NCI-H1048 (cell line): ENCODE measurements at places on chromosomes 11 and 22.

DNA sequence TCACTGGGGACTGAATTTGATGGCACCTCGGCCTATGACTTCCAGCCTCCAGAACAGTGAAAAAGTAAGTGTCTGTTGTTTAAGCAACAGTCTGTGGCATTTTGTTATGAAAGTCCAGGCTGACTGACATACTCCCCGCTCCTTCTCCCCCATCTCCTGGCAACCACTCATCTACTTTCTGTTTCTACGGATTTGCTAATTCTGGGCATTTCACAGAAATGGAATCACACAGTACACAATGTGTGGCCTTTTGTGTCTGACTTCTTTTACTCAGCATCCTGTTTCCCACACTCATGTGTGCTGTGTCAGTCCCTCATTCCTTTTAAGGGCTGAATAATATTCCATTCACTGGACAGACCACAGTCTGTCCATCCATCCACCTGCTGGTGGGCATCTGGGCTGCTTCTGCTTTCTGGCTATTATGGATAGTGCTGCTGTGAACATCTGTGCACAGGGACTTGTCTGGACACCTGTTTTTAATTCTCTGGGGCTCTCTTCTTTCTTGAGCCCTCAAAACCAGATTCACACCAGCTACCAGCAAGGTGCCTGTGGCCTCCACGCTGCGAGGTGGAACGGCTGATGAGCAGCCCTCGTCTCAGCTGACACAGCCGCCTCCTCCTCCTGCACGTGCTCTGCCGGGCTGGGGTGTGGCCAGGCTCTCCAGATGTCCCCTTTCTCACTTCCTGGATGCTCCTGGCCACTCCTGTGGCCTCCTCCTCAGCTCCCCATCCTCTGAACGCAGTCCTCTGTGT is 333.1 kb downstream of the CTTN start:
- no peak for DNase-seq

GRCh38 chr11:10390375-10390774 is 64.7 kb upstream of the AMPD3 start:
- no peak for DNase-seq

DNA sequence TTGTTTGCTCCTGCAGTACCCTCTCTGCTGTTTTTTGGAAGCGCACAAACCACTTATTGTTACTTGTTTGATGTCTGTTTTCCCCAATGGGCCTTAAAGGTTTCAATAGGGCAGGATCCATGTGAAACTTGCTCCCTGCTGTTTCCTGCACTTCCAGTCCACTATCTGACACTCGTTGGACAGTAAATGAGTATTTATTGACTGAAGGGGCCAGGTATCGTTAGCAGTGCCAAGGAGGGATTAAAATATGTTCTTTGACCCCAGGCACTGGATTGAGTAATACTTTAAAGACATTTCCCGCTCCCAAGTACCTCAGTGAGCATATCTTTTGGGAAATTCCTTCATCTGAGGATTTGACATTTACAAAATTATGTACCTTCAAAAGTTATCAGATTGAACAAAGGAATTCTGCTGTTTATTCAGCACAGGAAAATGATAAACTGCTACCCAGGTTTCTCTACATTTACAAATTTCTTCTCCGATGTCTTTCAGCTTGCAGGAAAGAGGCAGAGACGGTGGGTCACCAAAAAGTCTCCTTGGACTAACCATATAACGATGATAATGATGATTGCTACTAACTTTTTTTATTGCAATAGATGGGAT is 23.3 kb upstream of the OR9Q2 start:
- no peak for DNase-seq

GRCh38 chr11:111557425-111558111 is 17.0 kb downstream of the LAYN start:
- no peak for DNase-seq

DNA sequence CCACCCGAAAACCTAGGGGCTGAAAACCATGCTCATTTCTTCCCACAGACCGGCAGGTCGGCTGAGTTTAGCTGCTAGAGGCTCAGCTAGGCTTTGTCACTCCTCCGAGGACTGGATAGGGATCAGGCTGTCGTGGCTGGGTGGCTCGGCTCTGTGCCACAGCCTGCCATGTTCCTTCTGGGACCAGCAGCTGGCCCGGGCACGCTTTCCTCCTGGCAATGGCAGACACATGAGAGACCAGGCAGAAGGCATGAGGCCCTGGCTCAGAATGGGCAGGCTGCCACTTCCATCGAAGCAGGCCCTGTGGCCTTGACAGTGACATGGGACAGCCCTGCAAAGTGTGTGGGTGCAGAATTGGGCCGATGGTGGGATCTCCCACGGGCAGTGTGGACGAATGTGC is 20.9 kb downstream of the PARVG start:
- no peak for DNase-seq

DNA sequence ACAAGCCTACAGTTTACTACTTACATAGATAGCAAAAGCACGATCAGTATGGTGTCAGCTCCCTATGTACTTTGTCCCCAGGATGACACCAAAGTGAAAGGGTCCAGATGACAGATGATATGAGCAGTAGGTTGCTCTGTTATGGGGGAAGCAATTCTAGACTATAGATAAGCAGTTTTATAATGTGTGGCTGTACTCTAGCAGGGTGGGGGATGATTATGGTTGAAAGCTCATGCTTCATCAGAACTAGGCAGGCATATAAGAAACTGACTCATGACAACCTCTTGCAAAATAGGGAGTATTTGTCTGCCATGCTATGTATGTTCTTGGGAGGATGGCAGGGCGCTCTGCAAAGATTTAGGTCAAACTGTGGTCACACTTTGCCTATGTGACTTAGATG is 158.2 kb upstream of the ZBED5 start:
- no peak for DNase-seq

- no peak for DNase-seq
Measured at GRCh38 chr22:18078329-18079041, 695 bp downstream of the PEX26 start.

DNA sequence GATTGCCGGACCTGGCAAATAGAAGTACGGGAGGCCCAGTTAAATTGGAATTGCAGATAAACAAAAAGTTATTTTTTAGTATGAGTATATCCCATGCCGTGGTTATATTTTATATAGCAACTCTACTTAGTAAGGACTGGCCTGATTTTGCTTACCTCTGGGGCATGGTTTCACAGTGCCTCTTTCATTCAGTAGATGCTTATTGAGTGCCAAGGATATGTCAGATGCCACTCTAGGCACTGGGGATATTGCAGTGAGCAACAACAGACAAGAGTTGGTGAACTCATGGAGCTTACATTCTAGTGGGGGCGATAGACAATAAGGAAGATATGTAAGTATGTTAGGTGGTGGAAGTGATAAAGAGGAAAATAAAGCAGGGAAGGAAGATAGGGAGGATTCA is 112.2 kb downstream of the TEAD1 start:
- no peak for DNase-seq

DNA sequence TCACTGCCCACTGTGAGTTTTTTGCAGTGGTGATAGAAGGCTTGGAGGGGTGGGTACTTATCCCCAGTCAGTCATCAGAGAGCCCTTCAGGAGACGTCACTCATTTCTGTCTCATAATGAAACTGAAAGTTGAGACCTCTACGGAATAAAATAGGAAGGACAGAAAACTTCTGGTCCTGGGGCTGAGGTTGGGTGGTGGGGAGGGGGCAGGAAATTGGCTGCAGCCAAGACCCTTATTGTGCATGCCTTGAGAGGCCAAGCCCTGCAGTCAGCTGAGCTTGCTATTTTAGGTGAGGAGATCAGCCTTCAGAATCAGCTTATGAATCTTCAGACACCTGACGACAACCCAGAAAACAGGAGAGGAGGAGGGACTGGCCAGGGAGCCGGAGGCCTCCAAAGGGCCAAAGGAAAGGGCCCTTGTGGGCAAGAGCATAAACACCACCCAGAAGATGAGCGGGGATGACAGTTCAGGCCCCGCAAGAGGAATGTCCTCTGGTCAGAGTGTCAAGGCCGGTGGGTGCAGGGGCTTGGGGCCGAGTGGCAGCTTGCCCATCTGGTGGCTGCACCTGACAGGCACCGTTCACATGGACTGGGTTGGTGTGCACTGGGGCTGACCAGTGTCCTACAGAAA is 17.9 kb upstream of the ADA2 start:
- no peak for DNase-seq

GRCh38 chr11:60984149-60984548 is 12.7 kb downstream of the CD6 start:
- no peak for DNase-seq

DNA sequence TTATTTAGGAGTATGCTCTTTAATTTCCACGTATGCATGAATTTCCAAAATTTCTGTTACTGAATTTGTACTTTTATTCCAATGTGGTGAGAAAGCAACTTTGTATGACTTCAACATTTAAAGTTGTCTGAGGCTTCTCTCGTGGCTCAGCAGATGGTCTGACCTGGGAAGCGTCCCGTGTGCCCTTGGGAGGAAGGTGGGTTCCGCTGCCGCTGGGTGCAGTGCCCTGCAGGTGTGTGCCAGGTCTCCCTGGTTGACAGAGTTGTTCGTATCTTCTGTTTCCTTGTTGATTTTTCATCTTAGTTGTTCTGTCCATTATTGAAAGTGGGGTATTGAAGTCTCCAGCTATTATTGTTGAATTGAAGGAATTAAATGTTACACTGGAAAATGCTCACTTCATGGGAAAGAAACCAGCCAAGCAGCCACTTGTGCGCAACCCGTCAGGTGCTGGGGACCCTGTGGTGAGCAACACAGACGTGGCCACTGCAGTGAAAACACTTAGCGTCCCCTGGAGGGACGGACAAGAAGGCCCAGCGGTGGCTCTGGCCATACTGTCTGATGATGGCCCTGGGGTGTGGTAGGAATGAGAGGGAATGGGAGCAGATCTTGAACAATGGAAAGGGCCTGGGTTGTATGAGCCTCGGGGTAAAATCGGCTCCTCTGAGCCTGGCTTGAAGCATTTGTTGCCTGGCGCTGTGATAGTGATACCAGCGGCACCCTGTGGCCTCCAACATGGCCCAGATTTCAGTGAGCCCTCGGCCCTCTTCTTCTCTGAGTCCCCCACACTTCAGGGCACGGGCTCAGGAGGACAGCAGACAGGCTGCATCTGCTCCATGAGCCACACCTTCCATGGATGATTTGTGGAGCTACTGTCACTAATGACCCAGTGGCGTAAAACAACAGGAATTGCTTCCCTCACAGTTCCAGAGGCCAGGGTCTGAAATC is 31.5 kb upstream of the KRTAP5-7 start:
- no peak for DNase-seq

GRCh38 chr11:76339221-76339620 is 41.7 kb downstream of the THAP12 start:
- no peak for DNase-seq

GRCh38 chr11:126210871-126211235 is 597 bp downstream of the RPUSD4 start:
- no peak for DNase-seq

DNA sequence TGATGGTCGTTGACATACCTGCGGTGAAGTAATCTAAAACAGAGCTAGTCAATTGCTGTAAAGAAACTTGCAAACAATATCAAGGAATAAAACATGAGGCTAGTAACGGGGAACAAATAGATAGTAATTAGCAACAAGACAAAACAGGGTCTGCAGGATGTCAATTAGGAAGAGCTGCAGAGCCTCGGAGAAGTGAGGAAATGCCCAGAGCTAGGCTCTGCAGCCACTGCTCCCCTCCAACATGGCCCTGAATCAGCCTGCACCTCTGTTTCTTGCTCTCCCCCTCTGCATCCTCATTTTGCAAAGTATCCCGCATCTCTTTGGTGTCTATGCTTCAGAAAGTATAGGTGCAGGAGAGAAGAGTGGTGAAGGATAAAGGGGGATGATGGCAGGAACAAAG is 507.4 kb upstream of the FAT3 start:
- no peak for DNase-seq

DNA sequence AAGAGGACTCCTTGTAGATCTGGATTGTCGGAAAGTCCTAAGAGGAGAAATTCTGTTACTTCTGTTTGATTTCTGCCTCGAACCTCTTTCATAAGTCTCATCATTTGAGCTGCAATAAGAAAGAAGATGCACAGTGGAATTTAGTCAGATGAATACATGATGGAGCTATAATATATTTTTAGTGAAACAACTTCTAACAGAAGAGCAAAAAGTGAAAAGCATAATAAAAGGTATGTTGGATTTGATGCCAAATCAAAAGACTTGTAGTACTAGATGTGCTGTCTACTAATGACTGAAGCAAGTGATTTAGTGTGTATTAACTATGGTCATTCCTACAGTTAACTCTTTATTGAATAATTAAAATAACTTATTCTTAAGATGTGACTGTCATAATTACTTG is at the start of gene OR5AP2:
Gene OR5AP2, minus strand, starts transcription at position 101 of the 400 bp plus-strand sequence. Its CDS starts 0 bp downstream, at position 101.
- DNase-seq = no peak

GRCh38 chr22:20013382-20013871 is 3.2 kb downstream of the ARVCF start:
- no peak for DNase-seq

DNA sequence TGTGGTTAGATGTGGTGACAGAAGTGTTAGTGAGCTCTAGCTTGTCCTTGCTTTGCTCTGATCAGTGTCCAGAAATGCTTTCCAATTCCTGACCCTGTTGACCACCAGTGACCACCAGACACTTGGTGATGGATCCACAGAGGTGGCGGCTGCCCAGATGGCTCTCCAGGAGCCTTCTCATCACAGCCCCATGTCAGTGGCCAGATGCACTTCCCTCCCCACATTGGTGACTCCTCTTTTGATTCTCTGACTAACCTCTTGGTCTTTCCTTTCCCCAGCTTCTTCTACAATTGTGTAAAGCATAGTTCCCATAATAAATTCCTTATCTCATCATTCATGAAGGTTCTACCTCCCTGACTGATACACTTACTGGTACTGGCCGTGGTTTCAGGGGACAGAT is 40.1 kb upstream of the CXCR5 start:
- no peak for DNase-seq

DNA sequence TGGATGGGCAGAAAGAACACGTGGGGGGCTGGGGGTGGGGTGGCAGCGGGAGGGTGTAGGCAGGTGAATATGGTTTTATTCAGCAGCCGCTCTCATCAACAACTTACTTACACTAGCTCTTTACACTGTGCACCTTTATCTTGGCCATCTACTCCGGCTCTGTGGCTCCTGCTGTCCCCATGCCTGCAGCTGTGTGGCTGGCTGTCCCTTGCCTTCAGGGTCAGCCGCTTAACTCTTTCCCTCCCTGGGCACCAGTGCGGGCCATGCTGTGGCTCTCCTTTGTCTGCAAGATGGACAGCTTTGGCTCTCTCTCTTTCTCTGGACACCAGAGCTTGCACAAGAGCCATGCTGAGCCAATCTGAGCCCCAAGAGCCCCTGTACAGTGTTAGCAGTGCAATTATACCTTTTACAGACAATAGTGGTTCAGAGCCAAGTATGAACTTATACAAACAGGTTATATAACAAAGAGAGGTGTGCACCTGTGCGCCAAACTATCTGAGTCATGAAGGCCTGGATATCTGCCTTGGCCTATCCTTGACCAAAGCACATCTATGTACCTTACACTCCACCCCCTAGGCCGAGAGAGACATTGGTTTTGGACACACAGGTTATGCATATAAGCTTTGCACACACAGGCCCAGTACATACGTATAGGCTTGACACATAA is 94.3 kb upstream of the CTSC start:
- no peak for DNase-seq
